ENCODE measurements at places on chromosomes 16 and 17. TPM values are rescaled to one million over a fixed set of nuclear protein-coding genes. Genes with fewer than 3 reads are reported as not detected.

DNA sequence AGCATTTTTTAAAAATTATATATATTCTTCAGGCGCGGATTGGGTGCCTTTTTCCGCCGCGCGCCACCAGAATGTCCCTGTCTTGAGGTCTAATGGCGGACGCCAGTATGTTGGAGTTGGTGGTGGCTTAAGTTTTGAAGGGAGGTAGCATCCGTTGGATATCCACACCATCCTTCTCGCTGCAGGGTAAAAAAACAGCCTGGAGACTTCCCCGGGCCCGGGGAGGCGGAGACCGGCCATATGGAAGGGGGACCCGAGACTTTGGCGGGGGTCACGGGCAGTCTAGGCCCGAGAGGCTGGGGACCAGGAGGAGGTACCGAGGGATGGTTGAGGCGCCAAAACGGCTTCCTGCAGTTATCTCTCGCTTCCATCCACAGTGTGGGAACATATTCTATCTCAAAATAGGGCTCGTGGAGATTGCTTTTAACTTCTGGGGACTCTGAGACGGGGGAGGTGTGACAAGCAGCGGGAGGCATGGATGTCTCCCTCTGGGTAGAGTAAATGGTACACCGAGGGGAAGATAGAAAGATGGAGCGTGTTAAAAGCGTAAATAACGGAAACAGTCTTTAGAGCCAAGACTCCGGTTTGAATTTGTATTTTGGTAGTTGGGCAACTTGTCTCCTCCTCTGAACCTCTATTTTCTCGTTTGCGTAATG, at the start of gene SF3B3:
Gene SF3B3 (plus strand): TSS at position 74 of the 656 bp plus-strand sequence. CDS start 2,841 bp downstream, outside the sequence.
- DNase-seq: peak; percentile 79

- no peak for DNase-seq
These were observed 599.2 kb downstream of the MAF start for GRCh38 chr16:79001156-79001967.

DNA sequence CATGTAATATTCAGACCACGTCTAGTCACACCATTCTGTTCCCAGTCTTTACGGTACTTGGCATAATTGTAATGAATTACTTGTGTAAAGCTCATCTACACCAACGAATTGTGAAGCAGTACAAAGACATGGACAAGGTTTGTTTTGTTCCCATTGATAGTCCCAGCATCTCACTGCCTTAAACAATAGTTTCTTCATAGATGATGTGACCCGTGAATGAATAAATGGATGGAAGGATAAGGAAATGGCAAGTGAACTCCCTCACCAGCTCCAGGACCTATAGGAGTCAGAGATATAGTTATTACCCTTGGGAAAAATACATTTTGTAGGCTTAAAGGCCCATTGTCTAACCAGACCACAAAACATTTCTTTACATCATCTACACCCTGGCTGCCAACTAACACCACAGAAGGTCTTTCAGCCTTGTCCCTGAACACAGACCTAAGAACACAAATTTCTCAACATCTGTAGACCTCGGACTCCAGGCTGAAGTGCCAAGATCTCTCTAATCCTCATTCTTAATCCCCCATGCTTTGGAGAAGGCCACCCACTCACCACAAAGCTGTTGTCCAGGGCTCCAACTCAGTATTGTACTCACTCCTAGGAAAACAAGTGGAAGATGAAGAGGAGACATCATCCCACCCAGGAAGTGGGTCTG, 38.2 kb downstream of the MAF start:
- no peak for DNase-seq

DNA sequence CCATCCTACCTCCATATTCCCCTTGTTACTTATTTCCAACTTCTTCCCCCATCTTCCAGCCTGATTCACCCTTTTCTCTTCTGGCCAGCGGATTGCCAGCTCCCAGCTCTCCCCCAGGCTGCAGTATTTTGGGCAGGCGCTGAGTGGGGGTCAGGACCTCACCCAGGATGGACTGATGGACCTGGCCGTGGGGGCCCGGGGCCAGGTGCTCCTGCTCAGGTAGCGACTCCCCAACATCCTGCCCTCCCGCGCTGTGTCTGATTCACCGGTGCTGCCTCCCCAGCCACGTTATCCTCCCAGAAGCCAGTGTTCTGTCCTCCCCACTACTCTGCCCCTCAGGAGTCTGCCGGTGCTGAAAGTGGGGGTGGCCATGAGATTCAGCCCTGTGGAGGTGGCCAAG, 15.4 kb downstream of the COX6A2 start:
- DNase-seq: no peak

The KRTAP3-2 gene
- not detected for total RNA-seq

DNA sequence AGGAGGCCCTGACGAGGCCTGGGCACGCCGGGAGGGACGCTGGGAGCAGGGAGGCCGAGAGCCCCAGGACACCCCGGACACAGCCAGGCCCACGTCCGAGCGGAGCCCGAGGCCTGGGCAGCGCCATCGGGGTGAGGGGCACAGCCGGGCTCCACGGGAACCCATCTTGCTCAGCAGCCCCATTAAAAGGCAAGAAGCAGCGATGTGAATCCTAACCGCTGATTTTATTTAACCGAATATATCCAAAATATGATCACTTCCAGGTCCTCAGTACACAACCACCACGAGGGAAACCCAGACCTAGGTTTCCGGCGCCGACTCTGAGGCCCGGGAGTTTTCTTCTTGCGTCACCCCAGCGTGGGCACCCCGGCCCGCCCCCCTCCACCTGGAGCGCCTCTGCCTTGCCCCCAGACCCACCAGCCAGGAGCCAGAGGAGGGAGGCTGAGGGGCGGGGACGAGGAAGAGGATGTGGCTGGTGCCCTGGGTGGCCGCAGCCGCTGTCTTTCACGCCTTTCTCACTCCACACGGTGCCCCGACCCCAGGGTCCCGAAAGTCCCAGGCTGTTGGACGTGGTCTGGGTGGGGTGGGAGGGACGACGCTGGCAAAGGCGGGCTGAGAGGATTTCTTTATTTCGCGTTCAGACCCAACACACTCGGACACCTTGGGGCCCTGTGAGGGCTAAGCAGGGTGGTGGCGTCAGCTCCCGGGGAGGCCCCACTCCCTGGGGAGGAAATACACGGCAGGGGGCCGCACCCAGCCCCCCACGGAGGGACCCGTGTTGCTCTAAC, 568 bp upstream of the CCDC154 start:
- DNase-seq: no peak

DNA sequence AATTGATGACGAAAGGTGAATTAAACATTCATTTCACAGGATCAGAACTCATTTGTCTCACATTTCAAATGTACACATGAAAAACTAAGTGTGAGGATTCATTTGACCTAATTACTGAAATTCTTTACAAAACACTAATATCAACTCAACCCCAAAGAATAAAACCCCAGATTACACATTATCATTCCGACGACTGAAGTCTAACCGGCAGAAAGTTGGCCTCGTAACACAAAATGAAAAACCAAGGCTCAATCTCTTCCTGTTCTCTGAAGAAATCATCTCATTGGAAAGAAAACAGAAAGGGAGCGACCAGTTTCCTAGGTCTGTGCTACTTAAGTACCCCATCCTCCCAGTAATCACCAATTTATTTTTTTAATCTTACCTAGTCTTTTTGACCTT, 1.8 kb downstream of the JPT1 start:
- DNase-seq: no peak

The SDR42E2 gene
- total RNA-seq: not detected
